Stimulated activated CD4-positive, alpha-beta T cell treated with anti-CD3 and anti-CD28 coated beads, Interleukin-1b, Interleukin-23, amount 100 ng/mL, for 1 hour (primary cell): ENCODE measurements at places on chromosomes 12 and 14.

DNA sequence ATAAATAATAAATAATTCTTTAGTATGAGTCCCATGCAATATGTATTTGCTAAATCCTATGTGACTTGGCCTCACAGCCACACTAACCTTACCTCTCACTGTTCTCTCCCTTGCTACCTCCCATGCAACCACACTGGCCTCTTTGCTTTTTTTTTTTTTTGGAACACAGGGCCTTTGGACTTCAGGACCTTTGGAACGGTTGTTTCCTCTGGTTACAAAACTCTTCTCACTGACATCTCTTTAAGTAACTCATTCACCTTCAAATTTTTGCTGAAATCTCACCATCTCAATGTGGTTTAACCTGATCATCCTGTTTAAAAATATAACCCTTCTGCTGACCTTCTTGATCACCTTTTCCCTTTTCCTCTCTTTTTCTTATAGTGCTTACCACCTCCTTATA is 194.0 kb downstream of the SSPN start:
- no peak for DNase-seq

- no peak for DNase-seq
Measured at GRCh38 chr14:44040561-44040960, 466.5 kb downstream of the FSCB start.

- DNase-seq: no peak
Measured at GRCh38 chr14:69693801-69694729, 72.9 kb upstream of the SRSF5 start.

GRCh38 chr12:111454311-111454710 is 48.6 kb downstream of the SH2B3 start:
- DNase-seq: no peak

GRCh38 chr12:18422871-18423270 is 161.6 kb downstream of the PIK3C2G start:
- DNase-seq: no peak

DNA sequence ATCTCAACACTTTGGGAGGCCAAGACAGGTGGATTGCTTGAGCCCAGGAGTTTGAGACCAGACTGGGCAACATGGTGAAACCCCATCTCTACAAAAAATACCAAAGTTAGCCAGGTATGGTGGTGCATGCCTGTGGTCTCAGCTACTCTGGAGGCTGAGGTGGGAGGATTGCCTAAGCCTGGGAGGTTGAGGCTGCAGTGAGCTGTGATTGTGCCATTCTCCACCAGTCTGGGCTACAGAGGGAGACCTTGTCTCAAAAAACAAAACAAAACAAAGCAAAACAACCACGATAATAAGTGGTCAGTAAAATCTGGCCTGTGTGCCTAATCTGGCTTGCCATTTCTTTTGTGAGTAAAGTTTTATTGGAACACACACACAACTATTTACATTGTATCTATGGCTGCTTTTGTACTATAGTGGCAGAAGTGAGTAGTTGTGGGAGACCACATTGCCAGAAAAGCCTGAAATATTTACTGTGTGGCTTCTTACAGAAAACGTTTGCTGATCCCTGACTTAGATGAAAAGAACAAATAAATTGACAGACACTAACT is 19.4 kb upstream of the KLRG1 start:
- DNase-seq: no peak

DNA sequence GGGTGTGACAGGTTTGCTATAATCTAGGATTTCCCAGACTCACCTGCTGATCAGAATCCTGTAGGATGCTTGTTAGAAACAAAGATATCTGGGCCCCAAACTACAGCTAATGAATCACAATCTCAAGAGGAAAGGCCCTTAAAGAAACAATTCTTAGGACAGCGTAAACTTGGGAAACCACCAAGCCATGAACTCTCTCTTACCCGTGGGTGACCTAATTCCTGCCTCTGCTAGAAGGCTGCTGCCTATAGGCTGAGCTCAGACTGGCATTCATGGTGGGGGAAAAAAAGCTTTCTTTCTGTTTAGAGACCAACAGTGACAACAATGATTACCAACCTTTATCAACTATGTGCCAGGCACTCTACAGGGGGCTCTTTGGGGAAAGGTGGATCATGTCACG is 213.9 kb upstream of the FKBP4 start:
- DNase-seq: no peak

DNA sequence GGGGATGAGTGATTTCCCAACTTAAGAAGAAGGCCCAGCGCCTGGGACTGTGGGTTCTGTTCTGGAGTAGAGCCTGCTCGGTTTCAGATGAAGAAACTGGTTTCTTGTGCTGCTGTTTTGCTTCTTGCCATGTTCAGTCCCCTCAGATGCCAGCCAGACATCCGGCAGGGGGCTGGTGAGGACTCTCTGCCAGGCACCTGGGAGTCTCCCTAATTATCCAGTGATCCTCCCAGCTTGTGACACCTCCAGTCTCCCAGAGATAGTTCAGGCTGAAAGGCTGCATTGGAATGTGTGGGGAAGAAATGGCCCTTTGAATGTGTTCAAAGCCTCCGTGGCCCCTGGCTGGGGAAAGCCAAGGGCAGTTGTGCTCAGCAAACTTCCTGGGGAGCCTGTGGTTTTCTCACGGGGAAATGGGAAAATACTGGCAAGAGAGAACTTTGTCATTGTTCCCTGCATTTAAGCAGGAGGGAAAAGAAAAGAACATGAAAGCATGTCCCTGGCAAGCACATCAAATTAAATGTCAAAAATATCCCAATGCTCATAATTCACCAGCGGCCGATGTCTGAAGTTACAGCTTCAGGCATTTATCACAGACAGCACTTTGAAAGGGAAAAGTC is 8.5 kb upstream of the SERPINA12 start:
- DNase-seq: no peak

DNA sequence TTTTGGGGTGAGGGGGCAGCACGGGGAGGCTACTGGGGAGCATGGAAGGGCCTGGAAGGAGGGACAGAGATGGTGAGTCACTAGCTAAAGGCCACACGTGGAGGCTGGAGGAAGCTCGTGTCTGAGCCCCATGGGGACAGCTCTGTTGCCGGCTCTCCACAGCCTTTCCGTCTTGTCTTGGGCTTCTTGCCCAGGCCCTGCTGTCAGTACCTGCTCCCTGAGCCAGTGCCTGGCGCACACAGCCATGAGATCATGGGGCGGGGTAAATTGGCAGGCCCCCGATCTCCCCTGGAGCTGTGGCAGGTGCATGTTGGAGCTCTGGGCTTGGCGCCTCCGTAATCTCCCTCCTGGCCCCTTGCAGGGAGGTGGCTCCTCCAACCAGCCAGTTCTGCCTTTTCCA is 16.1 kb upstream of the KRT80 start:
- no peak for DNase-seq

DNA sequence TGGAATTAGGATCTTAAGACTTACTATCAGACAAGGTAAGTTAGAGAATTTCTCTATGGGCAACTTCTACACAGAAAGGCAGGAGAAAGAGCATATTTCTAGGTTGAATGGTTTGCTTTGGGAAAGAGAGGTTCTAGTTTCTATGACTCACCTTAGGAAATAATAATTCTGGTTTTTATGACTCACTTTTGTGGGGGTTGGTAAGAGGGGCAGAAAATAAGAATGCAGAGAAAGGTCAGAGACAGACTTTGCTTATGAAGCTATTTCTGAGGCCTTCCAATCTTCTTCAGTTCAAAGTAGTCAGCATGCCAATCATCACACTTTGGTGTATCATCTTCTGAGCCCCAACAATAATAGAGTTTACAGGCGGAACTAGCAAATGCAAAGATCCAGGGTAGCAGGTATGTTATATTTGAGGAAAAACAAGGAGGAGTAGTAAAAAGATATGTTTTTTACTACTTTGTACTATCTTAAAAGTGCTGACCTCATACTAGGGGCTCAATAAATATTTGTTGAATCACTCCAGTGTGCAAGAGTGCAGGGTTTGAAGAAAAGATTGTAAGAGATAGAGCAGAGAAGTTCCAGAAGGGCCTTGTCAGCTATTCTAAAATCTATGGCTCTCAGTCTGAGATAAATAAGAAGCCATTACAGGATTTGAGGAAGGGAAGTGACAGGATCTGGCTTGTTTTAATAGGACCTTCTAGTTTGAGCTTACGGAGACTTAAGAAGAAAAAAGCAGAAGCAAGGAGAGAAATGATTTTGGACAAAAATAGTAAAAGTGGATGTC is 56.7 kb upstream of the LRFN5 start:
- DNase-seq: no peak

GRCh38 chr14:64364907-64365306 is 23.2 kb upstream of the MTHFD1 start:
- no peak for DNase-seq

GRCh38 chr14:59707778-59708561 is 131.4 kb upstream of the CCDC175 start:
- no peak for DNase-seq

DNA sequence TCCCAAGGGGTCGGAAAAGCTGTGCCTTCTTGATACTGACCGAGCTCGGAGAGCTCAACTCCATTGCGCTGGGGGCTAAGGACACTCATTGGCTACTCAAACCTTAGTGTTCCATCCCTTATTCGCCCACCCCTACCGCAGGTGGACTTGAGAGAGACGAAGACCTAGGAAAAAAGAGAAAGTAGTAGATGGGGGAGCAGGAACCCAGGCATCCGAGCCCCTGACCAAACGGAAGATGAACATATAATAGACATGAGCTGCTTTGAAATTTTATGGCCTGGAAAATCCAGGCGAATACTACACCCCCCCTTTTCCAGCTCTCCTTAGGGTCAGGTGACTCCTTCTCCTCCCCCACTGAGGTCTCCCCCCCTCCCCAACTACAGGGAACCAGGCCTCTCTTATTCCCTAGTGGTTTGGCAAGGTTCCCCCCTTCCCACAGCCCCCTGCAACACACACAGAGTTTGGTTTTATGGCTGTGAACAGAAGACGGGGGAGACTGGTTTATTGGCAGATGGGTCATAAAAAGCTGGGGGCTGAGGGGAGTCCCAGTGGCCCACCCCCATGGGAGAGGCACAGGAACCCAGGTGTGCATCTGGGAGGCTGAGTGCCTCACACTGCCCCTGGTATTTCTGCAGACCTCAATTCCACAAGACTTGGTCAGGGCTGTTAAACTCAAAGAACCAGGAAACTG is 1.6 kb downstream of the GDF11 start:
- no peak for DNase-seq

DNA sequence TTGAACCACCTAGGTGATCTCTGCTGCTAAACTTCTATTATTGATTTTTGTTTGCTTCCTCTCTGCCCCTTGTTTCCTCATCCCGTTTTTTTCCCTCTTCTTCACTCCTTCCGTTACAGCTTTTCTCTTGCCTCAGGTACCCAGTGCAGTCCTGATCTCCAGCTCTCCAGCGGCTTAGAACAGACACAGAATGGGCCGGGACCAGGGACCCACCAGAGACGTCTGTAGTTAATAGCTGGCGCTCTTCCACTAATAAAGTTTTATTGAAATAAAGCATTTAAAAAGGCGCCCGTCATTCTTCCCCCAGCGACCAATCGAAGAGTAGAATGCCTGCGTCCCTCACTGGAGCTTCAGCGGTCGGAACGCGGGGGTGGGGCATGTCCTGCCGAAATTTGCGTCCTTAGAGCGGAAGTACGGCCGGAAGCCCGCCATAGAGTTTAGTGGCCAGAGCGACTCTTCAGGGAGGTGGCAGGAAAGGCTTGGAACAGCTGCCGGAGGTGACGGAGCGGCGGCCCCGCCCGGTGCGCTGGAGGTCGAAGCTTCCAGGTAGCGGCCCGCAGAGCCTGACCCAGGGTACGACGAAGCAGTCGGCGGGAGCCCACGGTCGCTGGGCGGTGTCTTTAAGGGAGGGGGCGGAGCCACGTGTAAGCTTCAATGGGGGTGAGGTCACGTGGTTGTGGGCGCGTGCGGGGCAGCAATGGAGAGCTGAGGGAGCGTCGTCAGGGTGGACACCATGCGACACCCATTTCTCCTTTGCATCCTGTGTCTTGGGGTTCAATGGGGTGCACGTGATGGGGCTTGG is at the start of gene COPS7A:
TSS of gene COPS7A (plus strand) at position 440 of the 802 bp plus-strand sequence. CDS start 611 bp downstream, outside the sequence.
- peak; percentile 82 for DNase-seq

DNA sequence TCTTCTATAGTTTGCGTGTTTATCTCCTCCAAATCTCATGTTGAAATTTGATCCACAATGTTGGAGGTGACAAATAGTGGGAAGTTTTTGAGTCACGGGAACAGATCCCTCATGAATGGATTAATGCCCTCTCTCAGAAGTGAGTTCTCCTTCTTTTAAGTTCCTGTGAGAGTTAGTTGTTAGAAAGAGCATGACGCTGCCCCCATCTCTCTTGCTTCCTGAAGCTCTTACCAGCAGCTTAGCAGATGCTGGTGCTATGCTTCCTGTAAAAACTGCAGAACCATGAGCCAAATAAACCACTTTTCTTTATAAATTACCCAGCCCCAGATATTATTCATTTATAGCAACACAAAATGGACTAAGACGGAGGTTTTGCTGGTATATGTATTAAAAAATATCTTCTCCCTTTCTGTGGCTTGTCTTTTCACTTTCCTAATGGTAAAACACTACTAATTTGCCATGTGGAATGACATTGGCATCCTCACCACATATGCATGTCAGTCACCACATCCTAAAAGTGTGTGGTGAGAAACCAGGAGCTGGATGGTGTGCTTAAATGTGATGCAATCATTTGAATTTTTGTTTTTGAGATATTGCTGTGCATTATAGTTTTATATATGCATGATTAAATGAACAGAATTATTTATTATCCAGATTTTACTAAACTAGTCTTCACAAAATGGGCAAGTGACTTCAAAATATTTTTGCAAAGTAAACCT is 449.3 kb downstream of the ADAMTS20 start:
- no peak for DNase-seq

DNA sequence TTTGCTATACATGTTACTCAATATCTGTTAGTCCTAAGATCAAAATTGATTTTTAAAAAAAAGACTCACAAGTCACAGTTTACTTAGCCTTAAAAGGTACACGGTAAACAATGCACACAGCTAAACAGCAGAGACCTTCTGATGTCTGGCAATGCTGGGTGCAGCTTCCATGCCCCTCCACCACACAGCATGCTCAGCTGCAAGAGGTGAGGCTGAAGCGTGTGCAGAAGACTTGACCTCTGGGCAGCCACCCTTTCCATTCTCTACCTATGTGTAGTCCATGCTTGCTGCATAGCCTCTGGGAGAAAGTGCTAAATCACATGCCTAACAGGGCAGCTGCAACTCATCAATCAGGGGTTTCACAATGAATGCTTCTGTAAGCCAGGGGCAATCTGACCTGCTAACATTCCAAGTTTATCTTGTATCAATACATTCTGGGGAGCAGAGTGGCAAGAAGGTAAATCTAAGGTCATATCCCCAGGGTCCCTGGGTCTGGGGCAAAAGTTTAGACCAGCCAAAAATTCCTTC is 44.5 kb upstream of the AMN1 start:
- no peak for DNase-seq

- DNase-seq: no peak
Measured at GRCh38 chr14:53375599-53375998, 222.5 kb upstream of the DDHD1 start.

DNA sequence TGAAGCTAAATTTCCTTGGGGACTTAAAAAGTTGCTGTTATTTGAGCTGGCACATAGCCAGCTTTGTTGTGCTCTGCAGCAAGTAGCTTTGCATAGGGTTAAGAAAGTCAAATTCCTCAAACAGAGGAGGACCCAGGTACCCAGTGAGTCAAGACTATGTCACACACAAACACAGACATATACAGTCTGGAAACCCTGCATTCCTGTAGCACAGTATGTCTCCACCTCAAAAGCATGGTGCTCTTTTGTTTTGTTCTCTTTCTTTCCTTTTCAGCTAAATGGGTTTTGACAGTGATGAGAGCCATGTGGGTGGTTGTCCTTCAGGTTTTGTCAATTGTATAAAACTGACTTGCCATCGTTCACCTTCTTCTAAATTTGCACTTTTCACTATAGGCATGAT is 179.6 kb upstream of the DIO2 start:
- no peak for DNase-seq
